ENCODE measurements at places on chromosomes 5 and 9.

- DNase-seq = no peak
Observed at GRCh38 chr5:62168506-62169281, 137.3 kb upstream of the KIF2A start.

- no peak for DNase-seq
Observed at GRCh38 chr9:107173422-107174180, 109.5 kb upstream of the RAD23B start.

DNA sequence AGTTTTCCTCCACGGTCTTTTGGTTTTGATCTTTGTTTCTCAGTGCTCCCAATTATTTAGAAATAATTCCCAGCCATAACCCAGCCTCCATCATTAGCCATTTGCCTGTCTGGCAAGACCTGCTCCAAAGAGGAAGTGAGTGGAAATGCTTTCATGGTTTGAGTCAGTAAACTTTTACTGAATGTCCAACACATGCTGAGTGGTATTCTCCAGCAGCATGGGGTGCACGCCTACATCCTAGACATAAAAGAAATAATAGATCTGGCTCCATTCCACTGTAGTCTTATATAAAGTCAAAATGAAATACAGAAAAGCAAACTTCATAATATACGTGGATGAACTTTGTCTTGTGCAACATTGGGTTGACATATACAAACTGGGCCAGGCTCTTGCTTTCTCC, 757.2 kb downstream of the TLE1 start:
- DNase-seq = no peak

- DNase-seq = no peak
Observed at GRCh38 chr9:97512966-97513560, 11.6 kb downstream of the TMOD1 start.

- no peak for DNase-seq
Observed at GRCh38 chr5:140220032-140220697, 45.2 kb downstream of the CYSTM1 start.

- DNase-seq = no peak
Observed at GRCh38 chr5:172542651-172543131, 88.4 kb upstream of the SH3PXD2B start.

DNA sequence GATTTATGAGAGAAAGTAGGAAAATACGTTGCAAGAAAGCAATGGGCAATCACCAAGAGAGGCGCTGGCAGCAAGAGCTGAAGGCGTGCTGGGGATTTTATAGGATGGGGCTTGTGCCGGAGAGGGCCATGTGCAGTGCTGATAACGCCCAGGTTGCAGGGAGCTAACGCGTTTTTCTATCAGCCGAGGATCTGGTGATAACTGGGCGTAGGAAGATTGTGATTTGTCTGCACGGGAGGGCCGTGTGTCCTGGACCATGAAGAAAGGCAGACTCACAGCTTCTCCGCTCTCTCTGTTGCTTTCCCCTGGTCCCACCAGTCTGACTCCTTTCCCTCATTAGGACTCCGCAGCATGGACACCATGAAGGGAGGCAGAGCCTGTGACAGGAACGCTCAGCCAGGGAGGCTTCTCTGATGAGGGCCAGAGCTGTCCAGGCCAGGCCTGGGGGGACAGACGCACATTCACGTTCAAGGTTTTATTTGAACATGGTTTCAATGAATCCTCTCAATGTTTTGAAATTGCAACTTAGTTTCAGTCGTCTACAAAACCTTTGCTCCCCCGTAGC, 11.9 kb upstream of the CACNA1B start:
- DNase-seq = no peak

DNA sequence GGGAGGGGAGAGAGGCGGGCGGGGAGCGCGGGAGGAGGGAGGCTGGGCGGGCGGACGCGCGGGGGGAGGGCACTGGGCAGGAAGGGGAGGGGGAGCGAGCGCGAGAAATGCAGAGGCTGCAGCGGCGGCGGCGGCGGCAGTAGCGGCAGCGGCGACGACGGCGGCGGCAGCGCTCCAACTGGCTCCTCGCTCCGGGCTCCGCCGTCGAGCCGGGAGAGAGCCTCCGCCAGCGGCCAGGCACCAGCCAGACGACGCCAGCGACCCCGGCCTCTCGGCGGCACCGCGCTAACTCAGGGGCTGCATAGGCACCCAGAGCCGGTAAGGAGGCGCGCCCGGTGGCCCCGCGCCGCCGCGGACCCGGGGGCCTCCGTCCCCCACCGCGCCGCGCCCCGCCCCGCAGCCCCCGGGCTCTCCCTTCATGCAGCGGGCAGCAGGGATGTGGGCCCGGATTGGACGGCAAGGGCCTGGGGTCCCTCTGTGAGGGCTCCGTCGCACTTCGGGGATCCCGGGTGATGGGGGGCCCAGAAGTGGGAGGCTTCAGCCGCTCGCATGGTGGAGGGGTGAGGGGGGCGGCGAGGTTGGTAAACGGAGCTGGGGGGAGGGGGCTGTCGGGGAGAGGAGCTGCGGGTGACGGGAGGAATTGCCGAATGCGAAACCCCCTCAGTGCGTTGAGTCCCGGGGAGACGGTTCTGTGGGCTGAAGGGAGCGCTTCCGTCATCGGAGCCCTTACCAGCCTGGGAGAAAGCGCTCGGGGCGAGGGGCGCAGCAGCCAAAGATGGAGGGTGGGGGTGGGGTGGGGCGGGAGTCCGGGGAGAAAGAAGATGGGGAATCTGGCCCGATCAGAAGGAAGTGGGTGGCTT, at the start of gene BASP1:
TSS of gene BASP1 (plus strand) at position 139 of the 860 bp plus-strand sequence. CDS start 57,586 bp downstream, outside the sequence.
- DNase-seq = no peak

DNA sequence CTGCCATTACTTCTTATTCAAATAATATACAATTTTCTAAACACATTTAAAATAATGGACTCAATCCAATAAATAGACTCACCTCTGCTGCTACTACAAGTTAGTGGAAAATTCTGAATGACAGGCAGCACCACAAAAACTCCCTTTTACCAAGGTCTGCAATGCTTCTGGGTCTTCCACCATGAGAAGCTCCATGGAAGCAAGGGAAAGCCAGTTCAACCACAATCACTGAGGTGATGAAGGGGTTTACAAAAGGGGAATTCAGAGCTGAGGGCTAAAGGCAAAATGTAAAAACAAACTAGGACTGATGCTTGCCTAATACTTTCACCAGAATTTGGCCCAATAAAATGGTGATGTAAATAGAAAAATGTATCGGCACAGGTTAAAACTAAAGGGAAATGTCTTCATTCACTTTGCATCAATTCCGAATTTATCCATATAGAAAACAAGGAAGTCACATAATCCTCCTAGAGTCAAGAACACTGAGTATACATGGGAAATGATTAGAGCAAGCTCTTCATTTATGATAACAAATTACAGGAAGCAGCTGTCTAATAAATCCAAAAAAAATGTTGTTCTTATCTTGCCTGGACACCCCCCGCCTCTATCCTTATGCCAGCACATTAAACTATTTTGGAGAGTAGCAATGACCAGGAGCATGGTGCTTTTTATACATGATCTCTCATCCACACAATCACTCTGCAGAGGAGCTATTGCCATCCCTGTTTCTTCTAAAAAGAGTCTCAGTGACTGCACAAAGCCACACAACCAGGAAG, 66.3 kb upstream of the NFIB start:
- DNase-seq = no peak

GRCh38 chr5:168312606-168313295, 21.3 kb downstream of the WWC1 start:
- DNase-seq = no peak

GRCh38 chr9:83056174-83056573, 6.8 kb downstream of the RASEF start:
- DNase-seq = no peak

DNA sequence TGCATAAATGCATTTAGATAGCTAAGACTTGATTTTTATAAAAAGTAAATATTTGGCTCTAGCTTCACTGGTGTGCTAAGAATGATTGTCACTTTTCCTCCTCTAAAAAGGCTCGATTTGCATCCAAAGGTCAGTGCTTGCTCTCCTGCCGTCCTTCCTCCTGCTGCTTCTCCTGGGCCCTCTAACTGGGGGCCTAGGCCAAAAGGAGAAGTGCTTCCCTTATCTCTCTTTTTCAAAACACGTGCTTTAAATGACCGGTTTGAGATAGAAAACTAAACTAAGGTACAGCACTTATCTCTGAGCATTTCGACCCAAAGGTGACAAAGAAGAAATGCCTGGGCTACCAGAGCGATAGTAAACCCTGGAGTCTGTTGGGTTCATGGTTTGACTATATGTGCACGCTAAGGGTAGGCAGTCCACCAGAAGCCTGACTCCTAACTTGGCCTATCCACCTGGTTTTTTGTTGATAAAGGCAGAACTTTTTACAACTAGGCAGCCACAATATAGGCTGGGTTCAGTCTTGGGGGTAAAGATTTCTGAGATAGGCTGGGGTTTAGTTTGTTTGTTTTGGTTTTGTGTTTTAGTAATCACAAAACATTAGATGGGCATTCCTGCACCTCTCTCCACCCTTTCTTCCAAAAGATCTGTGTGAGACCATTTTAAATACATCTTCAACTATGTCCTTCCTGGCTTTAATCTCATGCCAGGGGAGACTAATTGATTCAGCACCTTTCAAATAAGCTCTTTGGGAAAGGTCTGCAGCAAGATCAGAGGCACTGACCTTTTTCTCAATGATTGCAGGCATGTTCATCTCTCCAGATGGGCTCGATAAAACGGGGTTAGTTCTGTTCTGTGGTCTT, 3.8 kb downstream of the NR2F1-AS1 start:
- DNase-seq = no peak
